ENCODE measurements at places on chromosomes 3 and 15.

GRCh38 chr15:31082771-31083369 is 18.7 kb downstream of the TRPM1 start:
- no peak for DNase-seq

DNA sequence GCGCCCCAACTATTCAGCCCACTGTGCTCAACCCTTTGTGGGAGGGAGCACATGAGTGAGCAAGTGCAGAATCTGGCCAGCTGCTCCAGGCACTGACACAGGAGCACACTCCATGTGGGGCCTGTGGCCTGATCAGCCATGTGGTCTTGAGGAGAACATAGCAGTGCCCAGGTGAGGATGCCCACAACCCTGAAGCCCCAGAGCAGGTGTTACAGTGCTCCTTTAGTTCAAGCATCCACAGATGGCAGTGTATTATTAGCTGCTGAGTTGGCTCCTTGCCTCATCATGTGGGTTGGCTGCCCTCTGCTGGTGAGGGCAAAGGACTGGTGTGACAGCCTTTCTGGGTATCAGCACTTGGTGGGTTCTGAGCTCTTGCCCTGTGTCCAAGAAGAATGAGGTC is 1588.2 kb downstream of the SI start:
- DNase-seq = peak; percentile 79

GRCh38 chr15:94856267-94856854 is 625.0 kb downstream of the MCTP2 start:
- no peak for DNase-seq

GRCh38 chr3:20346916-20347315 is 160.9 kb upstream of the SGO1 start:
- DNase-seq = no peak

- DNase-seq = no peak
Measured at GRCh38 chr15:60413231-60413824, 15.5 kb upstream of the ANXA2 start.
